Muscle of arm (tissue), 14 donors: ENCODE measurements at places on chromosomes 11 and 22.

DNA sequence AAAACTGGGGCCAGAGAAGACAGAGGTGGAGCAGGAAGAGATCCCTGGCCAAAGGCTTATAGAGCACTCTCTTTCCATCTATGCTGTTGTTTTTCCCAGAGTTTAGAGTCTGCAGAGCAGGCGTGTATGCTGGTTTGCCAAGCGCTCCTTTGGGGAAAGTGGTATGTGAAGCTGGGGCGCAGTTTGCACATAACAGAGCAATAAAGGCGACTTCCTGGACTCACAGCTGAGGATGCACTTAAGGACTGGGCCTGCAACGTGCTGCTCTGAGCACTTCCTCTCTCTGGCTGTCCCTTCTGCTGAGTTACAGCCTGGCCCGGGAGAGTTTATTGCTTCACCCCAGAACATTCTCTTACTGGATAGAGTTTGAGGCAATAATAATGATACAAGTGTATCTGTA, 41.7 kb downstream of the THAP12 start:
- peak; percentile 95 for DNase-seq

GRCh38 chr22:26927821-26928220, 270.4 kb downstream of the MIAT start:
- DNase-seq = no peak

- no peak for DNase-seq
Observed at GRCh38 chr11:78227921-78228320, 39.2 kb downstream of the USP35 start.

GRCh38 chr11:70353900-70354568, 44.3 kb upstream of the CTTN start:
- DNase-seq = no peak

DNA sequence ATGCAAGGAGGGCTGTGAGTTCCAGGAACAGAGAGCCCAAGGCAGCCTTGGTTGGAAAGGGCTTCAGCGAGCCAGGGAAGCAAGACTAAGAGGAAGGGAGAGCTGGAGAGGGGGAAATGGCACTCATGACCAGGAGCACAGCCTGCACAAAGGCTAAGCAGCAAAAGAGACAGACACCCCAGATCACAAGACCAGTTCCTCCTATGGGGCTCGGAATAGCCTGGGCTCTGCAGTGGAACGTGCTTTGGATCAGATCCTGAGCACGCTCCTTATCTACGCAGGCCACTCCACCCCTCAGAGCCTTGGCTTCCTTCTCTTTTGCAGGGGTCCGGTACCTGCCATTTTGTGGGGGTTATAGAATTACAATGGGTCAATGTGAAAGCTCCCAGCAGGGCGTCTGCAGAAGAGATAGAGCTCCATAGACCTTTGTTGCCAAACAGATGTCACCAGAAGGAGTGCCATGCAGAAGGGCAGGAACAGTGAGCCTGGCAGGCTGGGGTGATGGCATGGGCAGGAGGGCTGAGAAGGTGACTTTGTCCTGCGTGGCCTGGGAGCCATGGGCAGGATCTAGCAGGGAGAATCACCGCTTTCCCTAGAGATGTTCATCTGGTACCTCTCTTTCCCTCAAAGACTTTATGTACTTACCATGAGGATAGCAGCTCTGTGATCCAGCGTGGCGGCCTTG, 33.8 kb downstream of the ZC3H7B start:
- DNase-seq = no peak

DNA sequence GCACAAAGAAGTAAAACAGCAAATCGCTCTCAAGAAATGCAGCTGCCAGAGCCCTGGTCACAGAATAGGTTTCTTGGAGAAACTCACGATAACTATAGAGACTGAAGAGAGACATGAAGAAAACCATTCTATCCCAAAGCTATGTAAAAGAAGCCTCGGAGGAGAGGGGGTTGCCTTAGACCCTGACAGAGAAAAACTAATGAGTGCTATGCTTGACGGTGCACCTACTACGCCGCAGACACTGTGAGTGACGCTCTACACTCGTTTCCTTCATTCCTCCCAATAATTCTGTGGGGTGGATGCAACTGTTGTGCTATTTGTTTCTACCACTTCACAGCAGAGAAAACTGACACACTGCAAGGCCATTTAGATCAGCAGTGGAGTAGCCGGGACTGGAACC, 121.8 kb downstream of the ETS1 start:
- no peak for DNase-seq

DNA sequence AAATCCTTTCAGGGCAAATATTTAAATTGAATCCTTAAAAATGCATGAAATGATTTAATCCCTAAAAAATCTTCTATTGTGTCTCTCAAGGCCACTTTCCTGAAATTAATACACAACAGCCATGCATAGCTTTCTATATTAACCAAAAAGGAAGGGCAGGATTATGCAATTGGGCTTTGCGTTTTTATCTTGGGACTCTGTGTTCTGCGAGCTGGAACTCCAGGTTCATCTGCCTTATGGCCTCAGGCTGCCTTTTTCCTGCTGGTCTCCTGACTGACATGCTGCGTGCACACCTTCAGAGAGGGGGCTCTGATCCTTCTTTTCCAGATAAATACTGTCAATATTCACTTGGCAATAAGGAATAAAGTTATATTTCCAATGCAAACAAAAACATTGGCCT, 141.7 kb upstream of the GRIA4 start:
- DNase-seq = no peak

DNA sequence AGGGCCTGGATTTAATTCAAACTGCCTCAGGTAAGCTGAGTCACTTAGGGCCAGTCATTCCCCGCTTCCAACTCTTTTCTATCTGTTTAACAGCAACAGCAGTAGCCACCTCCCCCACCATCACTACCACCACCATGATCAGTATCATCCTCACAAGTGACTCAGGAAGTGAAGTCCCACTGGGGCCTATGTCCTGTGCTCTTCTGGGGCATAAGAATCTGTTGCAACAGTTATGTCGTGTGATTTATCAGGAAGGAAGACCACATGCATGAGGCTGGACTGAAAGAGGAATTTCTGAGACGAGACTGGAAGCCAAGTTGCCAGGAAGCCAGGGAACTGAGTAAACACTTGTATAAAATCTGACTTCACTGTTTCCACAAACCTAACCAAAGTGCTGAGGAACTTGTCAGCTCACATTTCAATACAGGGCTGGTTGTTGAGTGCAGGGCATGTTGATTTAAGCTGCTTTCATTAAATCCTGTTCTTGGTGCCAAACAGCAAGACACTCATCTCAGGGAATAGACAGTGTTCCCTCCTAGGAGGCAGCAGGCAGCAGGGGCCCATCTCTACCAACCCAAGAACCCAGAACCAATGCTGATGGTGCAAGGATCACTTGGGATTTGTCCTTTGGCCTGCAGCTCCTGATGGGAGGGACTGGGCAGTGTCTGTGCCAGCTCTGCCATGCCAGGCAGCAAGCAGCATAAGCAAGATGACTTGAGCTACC, 226.7 kb upstream of the NARS2 start:
- peak; percentile 76 for DNase-seq

DNA sequence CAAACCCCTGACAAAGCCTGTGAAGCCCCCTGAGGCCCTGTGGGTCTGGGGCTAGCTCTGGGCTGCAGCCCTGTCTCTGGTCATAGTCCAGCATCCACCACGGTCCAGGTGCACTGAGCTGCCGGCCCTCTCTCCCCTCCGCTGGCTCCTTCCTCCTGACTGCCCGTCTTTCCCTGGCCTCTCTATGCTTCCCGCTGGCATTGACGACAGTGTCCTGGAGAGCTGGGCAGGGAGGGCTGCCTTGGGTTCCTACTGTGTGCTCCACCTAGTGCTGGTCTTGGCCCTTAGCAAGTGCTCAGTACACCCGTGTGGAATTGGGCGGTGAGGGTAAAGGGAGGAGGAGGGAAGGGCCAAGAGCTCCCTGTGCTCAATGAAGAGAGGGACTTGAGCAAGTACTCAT, 868 bp upstream of the MYEOV start:
- no peak for DNase-seq

DNA sequence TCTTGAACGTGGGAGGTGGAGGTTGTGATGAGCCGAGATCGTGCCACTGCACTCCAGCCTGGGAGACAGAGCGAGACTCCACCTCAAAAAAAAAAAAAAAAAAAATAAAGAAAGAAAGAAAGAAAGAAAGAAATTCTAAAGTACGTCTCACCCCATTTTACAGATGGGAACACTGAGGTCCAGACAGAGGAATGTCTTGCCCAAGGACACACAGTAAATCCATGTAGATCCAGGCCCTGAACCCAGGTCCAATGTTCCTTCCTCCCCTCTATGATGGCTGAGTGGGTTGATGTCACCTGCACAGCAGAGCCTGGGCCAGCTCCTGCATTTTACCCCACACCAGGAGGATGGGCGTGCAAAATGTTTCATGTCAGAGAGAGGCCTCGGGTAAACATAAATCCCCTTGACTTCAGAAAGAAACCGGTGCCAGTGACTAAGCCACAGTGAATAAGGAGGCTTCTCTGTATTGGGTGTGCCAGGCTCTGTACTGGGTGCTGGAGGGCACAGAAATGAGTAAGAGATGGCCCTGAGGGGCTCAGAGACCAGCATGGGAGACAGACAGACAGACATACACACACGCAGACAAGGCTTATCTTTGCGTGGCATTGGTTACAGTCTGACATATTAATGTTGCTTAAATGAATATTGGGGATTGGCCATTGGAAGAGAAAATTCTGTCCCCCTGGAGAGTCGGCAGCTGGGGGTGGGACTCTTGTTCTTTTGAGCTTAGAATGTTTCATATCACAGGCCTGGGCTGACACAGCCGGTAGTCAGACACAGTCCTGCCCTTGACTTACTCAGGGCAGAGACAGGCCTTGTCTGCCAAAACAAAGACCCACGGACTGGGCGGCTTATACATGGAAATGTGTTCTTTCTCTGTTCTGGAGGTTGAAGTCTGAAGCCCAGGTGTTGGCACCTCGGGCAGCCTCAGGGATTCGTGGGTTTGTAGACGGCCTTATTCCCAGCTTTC, 105.4 kb downstream of the MIAT start:
- DNase-seq = no peak

DNA sequence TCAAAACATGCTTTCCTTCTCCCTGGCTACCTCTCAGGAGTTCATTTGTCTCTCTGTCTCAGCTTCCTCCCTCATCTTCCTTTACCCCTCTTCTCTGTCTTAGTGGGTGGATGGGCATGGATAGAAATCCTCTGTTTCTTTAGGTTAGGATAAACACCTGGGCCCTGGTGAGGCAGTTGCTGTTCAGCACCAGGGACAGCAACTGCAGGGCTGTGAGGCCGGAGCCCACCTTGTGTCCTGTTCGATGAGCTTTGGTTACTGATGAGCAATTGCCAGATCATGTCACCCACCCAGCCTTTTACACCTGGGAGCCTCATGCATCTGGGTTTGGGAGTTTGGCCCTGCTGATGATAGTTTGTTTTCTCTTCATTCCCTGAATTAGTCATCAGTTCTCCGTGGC, 6.1 kb upstream of the CRYBB3 start:
- DNase-seq = no peak

- DNase-seq = no peak
Observed at GRCh38 chr11:119484741-119485605, 62.0 kb upstream of the THY1 start.

- DNase-seq = no peak
Observed at GRCh38 chr22:44130076-44130711, 50.5 kb upstream of the PARVG start.

DNA sequence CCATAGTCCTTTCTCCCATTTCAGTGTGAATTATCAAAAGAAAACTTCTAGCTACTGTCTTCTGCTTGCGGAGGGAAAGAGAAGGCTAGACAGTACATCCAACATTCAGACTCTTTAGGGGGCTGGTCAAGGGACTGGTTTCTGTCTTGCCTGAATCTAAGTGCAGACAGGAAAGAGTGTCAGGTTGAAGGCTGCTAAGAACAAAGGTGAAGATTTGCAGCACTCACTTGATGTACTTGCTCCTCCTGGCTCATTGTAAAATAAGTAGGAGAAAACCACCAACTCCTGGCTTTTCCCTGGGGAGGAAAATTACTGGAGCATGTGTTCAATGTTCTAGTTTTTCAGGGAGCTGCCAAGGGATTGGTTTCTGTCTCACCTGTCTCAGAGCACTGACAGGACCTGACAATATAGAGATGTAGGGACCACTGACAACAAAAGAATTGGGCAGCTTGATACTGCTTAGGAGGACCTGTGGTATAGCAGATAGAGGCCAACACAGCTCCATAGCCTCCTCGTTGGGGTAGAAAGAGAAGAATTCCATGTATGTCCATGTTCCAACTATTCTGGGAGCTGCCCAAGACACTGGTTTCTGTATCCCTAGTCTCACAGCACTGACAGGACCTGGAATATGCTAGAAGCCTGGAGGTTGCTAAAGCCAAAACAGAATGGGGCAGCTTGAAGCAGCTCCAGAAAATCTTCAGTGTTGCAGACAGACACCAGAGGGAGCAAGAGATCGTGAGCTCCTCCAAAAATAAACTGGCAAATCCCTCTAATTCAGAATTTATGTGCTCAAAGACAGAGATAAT, 39.7 kb upstream of the MMP12 start:
- peak; percentile 24 for DNase-seq

GRCh38 chr11:106063009-106063408, 14.1 kb downstream of the KBTBD3 start:
- DNase-seq = no peak

- DNase-seq = no peak
Observed at GRCh38 chr11:102318469-102318868, 1.2 kb downstream of the BIRC3 start.

- DNase-seq = no peak
Observed at GRCh38 chr11:995044-995751, 41.3 kb downstream of the MUC6 start.

DNA sequence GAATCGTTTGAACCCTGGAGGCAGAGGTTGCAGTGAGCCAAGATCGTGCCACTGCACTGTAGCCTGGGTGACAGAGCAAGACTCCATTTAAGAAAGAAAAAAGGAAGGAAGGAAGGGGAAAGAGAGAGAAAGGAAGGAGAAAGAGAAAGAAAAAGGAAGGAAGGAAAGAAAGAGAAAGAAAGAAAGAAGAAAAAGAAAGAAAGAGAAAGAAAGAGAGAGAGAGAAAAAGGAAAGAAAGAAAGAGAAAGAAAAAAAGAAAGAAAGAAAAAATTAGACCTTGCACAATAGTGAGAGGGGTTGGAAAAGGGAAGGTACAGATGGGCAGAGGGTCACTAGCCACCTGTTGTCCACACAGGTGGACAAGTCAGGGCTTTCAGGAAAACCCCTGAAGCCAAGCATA, 57.6 kb upstream of the RTL6 start:
- no peak for DNase-seq

- no peak for DNase-seq
Observed at GRCh38 chr11:73280626-73281025, 8.5 kb downstream of the P2RY6 start.

DNA sequence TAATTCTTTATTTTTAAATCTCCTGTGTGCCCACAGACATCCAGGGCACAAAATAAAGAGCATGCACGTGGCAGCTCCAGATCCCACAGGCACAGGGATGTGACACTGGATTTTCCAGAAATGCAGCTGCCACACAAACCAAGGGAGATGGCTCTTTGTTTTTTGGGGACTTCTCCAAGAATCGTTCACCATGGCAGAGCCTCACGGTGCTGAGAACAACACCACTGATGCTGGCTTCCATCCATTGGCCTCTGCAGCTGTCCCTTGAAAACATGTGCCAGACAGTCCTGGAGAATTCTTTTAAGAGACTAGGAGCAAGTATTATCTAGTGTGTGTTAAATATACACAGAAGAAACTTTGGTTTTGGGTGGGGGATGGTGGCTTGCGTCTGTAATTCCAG, 108.4 kb upstream of the SLC22A12 start:
- peak; percentile 47 for DNase-seq
